Skeletal muscle tissue (tissue), 5 donors: ENCODE measurements at places on chromosomes 3 and 15. TPM values are rescaled to one million over a fixed set of nuclear protein-coding genes. Genes with fewer than 3 reads are reported as not detected.

SH2D7 gene
- total RNA-seq: not detected

HRG gene
- not detected for total RNA-seq

CAND2 gene
- 22.4 TPM for total RNA-seq

PCOLCE2 gene
- 3.1 TPM for total RNA-seq

TRH gene
- 0.52 TPM for total RNA-seq

TRIM42 gene
- total RNA-seq: not detected

HDAC11 gene
- 8.9 TPM for total RNA-seq

TICRR gene
- total RNA-seq: 1.6 TPM

TLR9 gene
- total RNA-seq: not detected

PCSK6 gene
- total RNA-seq: 11.5 TPM

SEMA5B gene
- total RNA-seq: 8.4 TPM

MOBP gene
- total RNA-seq: not detected

TMCO5A gene
- total RNA-seq: not detected

GATM gene
- 309 TPM for total RNA-seq

GOLGA8R gene
- 3.1 TPM for total RNA-seq

CLDN1 gene
- total RNA-seq: 1.6 TPM

NISCH gene
- 43.3 TPM for total RNA-seq

ABHD17C gene
- total RNA-seq: 3.7 TPM

MED12L gene
- 8.9 TPM for total RNA-seq

FGF12 gene
- total RNA-seq: 2.1 TPM

LRRIQ4 gene
- total RNA-seq: not detected

UROC1 gene
- not detected for total RNA-seq

SLC28A2 gene
- not detected for total RNA-seq

CCR9 gene
- 0.52 TPM for total RNA-seq

ZNF639 gene
- 44.9 TPM for total RNA-seq

C3orf20 gene
- total RNA-seq: 0.52 TPM

ALAS1 gene
- total RNA-seq: 31.3 TPM

GUCA1C gene
- not detected for total RNA-seq

CADPS gene
- 1.0 TPM for total RNA-seq

ATP13A4 gene
- 1.6 TPM for total RNA-seq

CSPG5 gene
- total RNA-seq: 1.0 TPM

CD200R1 gene
- 5.7 TPM for total RNA-seq

MEX3B gene
- total RNA-seq: 11.0 TPM

HTR3E gene
- total RNA-seq: not detected

FEM1B gene
- total RNA-seq: 42.8 TPM

GOLGA8N gene
- total RNA-seq: 5.2 TPM

RHOV gene
- total RNA-seq: 1.0 TPM

SPATA12 gene
- total RNA-seq: not detected

PIGZ gene
- 1.0 TPM for total RNA-seq

ANKRD34C gene
- total RNA-seq: not detected

MEGF11 gene
- total RNA-seq: 0.52 TPM

TM4SF1 gene
- 81.4 TPM for total RNA-seq

GNAT1 gene
- not detected for total RNA-seq

THBS1 gene
- 150 TPM for total RNA-seq

MKRN3 gene
- 1.6 TPM for total RNA-seq

COL6A5 gene
- not detected for total RNA-seq
